ENCODE measurements at places on chromosomes 1 and 21. TPM values are rescaled to one million over a fixed set of nuclear protein-coding genes. Genes with fewer than 3 reads are reported as not detected.

DNA sequence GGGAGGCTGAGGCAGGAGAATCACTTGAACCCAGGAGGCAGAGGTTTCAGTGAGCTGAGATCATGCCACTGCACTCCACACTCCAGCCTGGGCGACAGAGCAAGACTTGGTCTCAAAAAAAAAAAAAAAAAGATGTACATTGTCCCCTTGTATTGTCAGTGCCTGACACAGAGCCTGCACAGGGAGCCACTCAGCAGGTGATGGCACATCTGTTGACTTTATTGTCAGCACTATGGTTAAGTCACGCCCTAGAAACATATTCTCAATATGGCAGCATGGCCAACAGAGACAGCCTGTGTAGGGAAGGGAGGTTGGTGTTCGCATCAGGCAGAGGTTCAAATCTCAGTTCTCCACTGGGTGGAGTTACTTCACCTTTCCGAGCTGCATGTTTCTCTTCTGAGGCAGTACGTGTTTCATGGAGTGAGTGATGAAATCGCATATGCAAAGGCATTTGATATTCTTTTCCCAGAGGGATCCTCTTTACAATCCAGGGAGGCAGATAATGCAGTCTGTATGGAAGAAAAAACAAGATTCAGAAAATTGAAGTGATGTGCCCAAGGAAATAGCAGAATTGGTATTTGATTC is 20.6 kb downstream of the LAMC2 start:
- DNase-seq, result no peak

DNA sequence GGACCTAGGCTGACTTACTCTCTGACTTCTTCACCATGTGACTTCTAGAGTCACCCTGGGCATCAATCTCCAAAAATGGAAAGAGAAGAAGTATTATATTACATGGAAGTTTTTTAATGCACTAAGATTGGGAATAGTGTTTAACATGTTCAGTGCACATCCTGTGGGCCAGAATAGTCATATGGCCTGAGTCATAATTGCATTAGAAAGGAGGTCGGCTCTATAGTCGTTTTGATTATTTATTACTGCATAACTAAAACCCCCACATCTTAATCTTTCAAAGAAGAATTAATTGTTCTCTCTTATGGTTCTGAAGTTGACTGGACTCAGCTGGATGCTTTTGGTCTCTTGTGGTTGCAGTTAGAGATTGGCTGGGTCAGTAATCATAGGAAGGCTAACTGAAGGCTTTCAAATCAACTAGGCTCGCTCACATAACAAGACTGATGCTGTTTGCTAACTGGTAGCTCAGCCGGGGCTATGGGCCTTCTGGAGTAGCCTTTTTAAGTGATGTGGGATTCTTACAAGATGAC is 810.6 kb upstream of the ADGRL4 start:
- DNase-seq, result peak; percentile 37

DNA sequence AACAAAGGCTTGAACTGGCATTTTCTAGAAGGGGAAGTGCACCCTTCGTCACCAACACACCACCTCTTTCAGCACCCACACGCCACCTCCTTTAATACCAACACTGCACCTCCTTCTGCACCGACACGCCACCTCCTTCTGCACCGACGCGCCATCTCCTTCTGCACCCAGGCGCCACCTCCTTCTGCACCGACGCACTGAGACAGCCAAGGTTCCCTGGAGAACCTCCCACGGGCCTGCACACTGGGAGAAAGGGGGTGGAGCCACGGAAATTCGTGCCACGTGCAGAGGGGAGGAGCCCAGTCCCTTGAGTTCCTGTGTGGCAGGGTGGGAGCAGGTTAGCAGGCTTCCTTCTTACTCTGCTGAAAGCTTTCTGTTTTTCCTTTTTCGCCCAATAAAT is 327.9 kb upstream of the C1orf174 start:
- DNase-seq, result peak; percentile 15

The CASQ1 gene
- not detected for total RNA-seq

The S100A14 gene
- not detected for total RNA-seq
